ENCODE measurements at places on chromosomes 12 and 14.

- no peak for DNase-seq
Measured at GRCh38 chr12:54044425-54045103, 9.1 kb upstream of the HOXC4 start.

GRCh38 chr14:103528146-103528586 lies 830 bp upstream of the TRMT61A start:
- DNase-seq: no peak

DNA sequence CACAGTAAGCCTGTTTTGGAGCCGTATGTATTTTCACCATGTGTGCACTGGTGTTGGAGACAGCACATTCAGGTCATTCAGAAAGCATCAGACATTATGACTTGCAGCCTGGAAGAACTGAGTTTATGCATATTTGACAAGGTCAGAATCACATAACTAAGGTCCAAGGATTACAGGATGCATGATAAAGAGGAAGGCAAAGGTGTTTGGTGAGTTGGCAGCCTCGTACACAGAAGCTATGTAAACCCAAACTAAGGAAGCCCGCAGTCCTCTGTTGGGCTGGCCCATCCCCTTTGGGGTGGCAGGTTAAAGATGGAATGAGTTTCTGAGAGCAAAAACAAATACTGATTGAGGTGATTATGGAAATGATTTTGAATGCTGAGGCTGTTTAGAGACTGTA lies 218.4 kb downstream of the KTN1 start:
- DNase-seq: no peak

DNA sequence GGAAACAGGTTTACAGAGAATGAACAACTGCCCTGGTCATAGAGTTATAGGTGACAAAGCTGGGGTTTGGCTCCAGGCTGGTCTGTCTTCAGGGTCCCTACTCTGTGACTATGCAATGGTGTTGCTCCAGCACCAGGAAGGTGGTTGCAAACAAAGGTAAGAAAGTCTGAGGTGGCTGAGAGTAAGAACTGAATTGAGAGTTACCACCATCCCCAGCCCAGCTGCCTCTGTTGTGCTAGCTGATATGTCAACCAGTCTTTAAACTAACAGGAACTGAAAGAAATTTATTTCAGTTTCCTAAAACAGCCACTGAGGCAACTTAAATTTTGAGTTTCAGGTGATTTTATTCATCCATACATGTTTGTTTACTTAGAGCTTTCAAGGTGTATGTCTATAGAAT lies 111.0 kb upstream of the LRIG3 start:
- no peak for DNase-seq

GRCh38 chr12:58288190-58288589 lies 346.8 kb downstream of the ATP23 start:
- DNase-seq: no peak

GRCh38 chr12:103957865-103958388 lies 7.7 kb upstream of the TDG start:
- no peak for DNase-seq

DNA sequence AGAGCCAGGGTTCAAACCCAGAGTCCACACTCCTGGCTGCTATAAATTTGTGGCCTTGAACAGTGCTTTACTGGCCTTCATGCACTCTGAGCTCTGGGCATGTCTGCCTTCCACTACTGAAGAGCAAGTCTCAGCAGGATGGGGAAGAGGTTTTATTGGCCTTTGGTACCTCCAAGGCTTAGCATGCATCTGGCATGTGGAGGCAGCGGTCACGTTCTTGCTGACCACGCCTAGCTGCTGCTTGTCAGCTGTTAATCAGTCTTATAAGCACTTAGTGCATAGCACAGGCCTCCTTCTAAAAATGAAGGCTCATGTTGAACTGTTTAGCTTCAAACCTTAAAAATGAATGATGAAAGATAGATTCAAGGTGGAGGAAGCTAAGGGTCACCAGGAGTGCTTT lies 177.5 kb downstream of the PELI2 start:
- no peak for DNase-seq

- DNase-seq: peak; percentile 72
Measured at GRCh38 chr12:107607464-107608392, 77.9 kb upstream of the PWP1 start.

GRCh38 chr12:6295094-6295811 lies 15.2 kb upstream of the PLEKHG6 start:
- no peak for DNase-seq

- DNase-seq: no peak
Measured at GRCh38 chr12:103801709-103802585, 39.1 kb downstream of the NT5DC3 start.

GRCh38 chr12:59444932-59445331 lies 150.9 kb upstream of the SLC16A7 start:
- peak; percentile 1 for DNase-seq

DNA sequence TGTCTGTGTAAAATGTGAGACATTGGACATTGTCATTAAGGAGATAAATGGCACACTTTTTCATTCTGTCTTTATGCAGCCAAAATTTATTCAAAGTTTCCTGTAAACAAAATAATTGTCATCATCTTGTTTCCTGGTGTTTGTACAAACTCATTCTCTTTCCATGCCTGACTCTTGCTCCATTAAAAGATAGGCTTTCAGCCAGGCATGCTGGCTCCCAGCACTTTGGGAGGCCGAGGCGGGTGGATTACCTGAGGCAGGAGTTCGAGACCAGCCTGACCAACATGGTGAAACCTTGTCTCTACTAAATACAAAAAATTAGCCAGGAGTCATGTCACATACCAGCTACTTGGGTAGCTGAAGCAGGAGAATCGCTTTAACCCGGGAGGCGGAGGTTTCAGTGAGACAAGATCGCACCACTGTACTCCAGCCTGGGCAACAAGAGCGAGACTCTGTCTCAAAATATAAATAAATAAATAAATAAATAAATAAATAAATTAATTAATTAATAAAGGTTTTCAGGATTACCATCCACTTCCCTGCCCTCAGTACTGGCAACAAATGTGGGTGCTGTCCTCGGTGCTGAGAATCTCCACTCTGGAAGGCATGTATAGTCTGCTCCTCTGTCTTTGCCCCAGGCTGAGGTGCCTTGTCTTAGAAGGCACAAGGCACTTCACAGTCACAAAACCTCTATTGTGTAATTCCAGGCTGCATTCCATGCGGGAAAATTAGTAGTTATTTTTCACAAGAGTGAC lies 83.2 kb downstream of the PAH start:
- no peak for DNase-seq

DNA sequence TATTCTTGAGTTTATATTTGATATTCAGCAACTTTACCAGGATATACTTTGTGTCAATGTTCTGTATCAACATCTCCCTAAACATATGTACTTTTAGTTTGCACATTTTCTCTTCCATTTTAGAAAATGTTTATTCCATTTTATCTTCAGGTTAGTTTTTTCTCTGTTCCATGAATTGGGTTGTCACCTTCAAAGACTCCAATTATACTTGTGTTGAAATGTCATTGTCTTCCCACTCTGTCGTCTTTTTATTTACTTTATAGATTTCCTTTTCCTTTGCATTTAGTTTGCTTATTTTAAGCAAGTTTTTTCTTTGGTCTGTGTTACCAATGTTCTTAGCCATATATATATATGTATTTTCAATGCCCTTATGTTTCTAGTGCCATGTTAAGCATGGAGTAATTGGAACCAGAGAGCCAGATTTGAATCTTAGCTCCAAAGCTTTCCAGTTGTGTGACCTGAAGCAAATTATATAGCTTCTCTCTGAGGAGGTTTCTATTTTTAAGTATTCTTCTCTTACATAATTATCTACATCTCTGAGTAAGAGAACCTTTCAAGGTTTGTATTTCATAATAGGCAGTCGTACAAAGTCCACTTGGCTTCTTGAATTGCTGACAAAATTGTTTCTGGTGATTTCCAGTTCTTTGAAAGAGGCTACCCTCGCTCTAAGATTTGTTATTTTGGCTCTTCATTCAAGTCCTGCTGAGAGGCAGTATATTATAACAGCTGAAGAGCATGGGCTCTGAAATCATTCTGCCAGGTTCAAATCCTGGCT lies 85.8 kb upstream of the DYRK2 start:
- DNase-seq: no peak

- no peak for DNase-seq
Measured at GRCh38 chr14:101707863-101708620, 53.5 kb upstream of the PPP2R5C start.

GRCh38 chr12:56237552-56237951 lies 7.7 kb downstream of the SLC39A5 start:
- no peak for DNase-seq

DNA sequence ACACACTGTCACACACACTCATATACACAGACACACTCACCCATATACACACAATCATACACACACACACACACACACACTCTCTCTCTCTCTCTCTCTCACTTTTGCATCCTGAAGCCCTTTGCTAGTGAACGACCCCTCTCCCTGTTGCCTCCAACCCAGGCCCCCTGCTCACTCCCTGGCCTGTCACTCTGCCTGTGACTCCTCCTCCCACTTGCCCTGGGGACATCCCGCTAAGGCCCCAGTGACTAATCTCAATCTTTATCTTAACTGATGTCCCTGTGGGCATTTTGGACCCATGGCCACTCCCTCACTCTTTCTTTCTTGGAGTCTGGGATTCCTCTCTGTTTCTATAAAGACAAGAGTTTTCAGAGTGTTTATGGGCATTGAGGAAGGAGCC lies 10.9 kb upstream of the DLK1 start:
- no peak for DNase-seq

DNA sequence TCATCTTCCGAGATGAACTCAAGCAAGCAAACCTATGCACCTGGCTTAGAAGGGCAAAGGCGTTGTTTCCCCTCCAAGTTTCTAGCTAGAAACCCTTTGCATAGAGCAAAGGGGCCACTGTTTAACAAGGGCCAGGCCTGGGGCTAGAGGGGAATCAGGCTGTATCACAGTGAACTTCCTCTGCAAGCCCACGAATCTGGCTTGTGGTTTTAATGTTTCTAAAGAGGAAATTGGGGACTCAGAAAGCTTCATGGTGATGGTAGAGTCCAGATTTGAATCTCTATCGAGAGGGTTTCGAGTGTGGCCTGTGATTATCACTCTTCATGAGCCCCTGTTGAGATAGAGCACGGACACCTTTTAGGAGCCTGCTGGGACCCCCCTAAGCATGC lies 189.9 kb downstream of the VRK1 start:
- DNase-seq: no peak

DNA sequence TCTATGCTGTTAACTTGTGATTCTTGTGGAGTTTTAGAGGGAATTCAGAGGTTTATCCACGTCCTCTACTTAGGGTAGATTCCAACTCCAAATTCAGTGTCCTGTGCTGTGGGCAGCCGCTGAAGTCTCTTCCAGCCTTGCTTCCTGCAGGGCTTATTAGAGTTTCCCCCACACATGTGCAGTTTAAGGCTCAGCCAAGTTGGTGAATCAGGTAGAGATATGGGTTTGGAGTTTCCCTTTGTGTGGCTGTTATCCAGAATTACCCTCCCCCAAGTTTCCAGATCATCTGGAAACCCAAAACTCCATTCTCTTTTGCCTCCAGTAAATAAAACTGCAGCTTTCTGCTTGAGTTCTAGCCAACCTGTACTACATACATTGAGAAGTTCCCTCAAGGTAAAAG lies 853.7 kb downstream of the GALC start:
- DNase-seq: no peak

GRCh38 chr14:50786751-50787464 lies 44.1 kb downstream of the NIN start:
- no peak for DNase-seq

DNA sequence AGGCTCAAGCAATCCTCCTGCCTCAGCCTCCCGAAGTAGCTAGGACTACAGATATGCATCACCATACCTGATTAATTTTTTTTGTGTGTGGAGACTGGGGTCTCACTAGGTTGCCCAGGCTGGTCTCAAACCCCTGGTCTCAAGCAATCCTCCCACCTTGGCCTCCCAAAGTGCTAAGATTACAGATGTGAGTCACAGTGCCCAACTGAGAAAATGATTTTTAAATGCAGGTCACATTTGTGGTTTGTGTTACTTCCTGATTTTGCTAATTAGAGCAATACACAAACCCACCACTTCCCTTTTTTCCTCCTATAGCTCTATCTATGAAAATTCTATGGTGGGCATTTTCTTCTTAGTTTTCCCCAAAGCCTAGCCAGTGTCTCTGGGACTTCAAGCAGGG lies 45.5 kb upstream of the TMEM263 start:
- DNase-seq: no peak

GRCh38 chr14:77947372-77947771 lies 147.5 kb downstream of the ADCK1 start:
- no peak for DNase-seq

- DNase-seq: no peak
Measured at GRCh38 chr12:106240821-106241220, 7.0 kb downstream of the CKAP4 start.

DNA sequence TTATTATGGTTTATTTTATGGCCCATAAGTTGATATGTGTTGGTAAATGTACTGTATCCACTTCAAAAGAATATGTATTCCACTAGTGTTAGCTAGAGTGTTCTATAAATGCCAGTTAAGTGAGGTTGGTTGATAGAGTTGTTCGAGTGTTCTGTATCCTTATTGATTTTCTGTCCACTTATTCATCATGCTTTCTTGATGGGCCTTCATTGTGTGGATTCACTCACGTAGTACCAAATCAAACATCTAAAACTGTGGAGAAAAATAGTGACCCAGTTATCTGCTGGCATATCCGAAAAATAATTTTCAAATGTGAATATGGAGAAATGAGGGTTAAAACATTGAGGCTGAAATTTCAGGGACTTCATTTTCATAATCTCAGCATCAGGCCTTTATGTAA lies 230.4 kb downstream of the TRHDE start:
- no peak for DNase-seq

DNA sequence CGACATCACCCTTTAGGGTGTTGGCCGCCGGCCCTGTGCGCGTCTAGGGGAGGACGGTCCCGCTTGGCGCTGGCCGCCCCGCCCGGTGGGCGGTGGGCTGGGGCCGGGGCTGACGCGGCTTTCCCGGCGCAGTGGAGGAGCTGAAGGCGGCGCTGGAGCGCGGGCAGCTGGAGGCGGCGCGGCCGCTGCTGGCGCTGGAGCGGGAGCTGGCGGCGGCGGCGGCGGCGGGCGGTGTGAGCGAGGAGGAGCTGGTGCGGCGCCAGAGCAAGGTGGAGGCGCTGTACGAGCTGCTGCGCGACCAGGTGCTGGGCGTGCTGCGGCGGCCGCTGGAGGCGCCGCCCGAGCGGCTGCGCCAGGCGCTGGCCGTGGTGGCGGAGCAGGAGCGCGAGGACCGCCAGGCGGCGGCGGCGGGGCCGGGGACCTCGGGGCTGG lies 3.6 kb downstream of the TNFAIP2 start:
- DNase-seq: no peak

DNA sequence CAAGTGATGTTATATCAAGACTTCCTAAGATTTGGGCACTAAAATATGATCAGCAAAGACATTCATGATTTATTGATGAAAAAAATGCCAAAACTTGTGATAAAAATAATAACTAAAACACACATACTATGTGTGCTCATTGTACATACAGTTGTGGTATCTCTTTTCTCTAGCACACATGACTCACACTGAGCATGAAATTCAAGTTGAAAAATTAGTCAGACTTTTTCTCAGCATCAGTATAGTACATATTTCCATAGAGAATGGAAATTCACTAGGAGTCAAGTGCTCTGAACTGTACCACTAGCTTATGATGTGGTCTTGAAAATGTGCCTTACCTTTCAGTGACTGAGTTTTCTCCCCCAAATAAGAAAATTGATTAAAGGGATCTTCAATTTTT lies 471.8 kb upstream of the FLRT2 start:
- no peak for DNase-seq

Data from T follicular helper cell (primary cell).